RPMI7951 (cell line): ENCODE measurements at places on chromosomes 3 and 15. TPM values are rescaled to one million over a fixed set of nuclear protein-coding genes. Genes with fewer than 3 reads are reported as not detected.

DYNC1LI1 gene
- total RNA-seq = 56.1 and 56.6 TPM in 2 replicates

KNL1 gene
- total RNA-seq = 69.5 and 90.1 TPM in 2 replicates

GPR87 gene
- not detected in 2 replicates for total RNA-seq

SYNPR gene
- total RNA-seq = not detected in 2 replicates

RFT1 gene
- total RNA-seq = 15.7 and 19.6 TPM in 2 replicates

APBA2 gene
- total RNA-seq = 4.2 and 6.2 TPM in 2 replicates

GOLGB1 gene
- 18.4 and 26.0 TPM in 2 replicates for total RNA-seq

FURIN gene
- 20.4 and 32.5 TPM in 2 replicates for total RNA-seq

ALDH1A3 gene
- 158 and 217 TPM in 2 replicates for total RNA-seq

CKMT1A gene
- 0.24 TPM in 1 of 2 replicates, not detected in the other for total RNA-seq

LIPH gene
- not detected in 2 replicates for total RNA-seq

DZIP1L gene
- total RNA-seq = 7.4 and 11.1 TPM in 2 replicates

CCRL2 gene
- total RNA-seq = 2.8 and 6.1 TPM in 2 replicates

EXOG gene
- total RNA-seq = 6.8 and 8.1 TPM in 2 replicates

CAMKV gene
- total RNA-seq = not detected in 2 replicates

GOLGA6L25 gene
- not detected in 2 replicates for total RNA-seq

IFT57 gene
- 64.8 and 68.0 TPM in 2 replicates for total RNA-seq

HIGD2B gene
- total RNA-seq = not detected in 2 replicates

CEP70 gene
- 43.1 and 59.2 TPM in 2 replicates for total RNA-seq

ACY1 gene
- 50.0 and 55.1 TPM in 2 replicates for total RNA-seq

PATL2 gene
- 0.20 and 1.1 TPM in 2 replicates for total RNA-seq

MESP1 gene
- 1.6 and 2.5 TPM in 2 replicates for total RNA-seq

ADAMTS7 gene
- 6.8 and 9.7 TPM in 2 replicates for total RNA-seq

ACKR4 gene
- 0.98 and 2.6 TPM in 2 replicates for total RNA-seq

SLC24A5 gene
- 0.29 TPM in 1 of 2 replicates, not detected in the other for total RNA-seq

KBTBD12 gene
- not detected in 2 replicates for total RNA-seq

GPR27 gene
- total RNA-seq = not detected in 2 replicates

INTS14 gene
- total RNA-seq = 48.5 and 50.0 TPM in 2 replicates

AGBL1 gene
- not detected in 2 replicates for total RNA-seq

GATM gene
- 0.68 and 1.4 TPM in 2 replicates for total RNA-seq

CMTM8 gene
- not detected in 2 replicates for total RNA-seq

GOLGA8G gene
- total RNA-seq = not detected in 2 replicates

ROPN1B gene
- 1.2 and 1.3 TPM in 2 replicates for total RNA-seq

LYZL4 gene
- 1.5 and 1.6 TPM in 2 replicates for total RNA-seq

CIB2 gene
- 6.2 and 7.8 TPM in 2 replicates for total RNA-seq

C2CD4B gene
- total RNA-seq = not detected in 2 replicates

STAB1 gene
- total RNA-seq = under 0.01 TPM in 2 replicates

EFCC1 gene
- total RNA-seq = not detected in 2 replicates

C2CD4A gene
- not detected in 2 replicates for total RNA-seq

ITGB5 gene
- 287 and 363 TPM in 2 replicates for total RNA-seq

CCR1 gene
- total RNA-seq = 0.36 and 0.59 TPM in 2 replicates

CPNE4 gene
- 0.48 TPM in 1 of 2 replicates, not detected in the other for total RNA-seq

TGM4 gene
- under 0.01 TPM in 1 of 2 replicates, not detected in the other for total RNA-seq

MLF1 gene
- 32.0 and 35.5 TPM in 2 replicates for total RNA-seq

CCR9 gene
- total RNA-seq = not detected in 2 replicates

AADACL2 gene
- total RNA-seq = not detected in 2 replicates

HSPBAP1 gene
- 6.2 and 6.7 TPM in 2 replicates for total RNA-seq

NMB gene
- 29.2 and 36.2 TPM in 2 replicates for total RNA-seq

TF gene
- total RNA-seq = 0.96 TPM in 1 of 2 replicates, not detected in the other

ZNF774 gene
- 2.9 and 3.7 TPM in 2 replicates for total RNA-seq

DAZL gene
- not detected in 2 replicates for total RNA-seq
